ENCODE measurements at places on chromosomes 7 and 10.

- no peak for DNase-seq
These were observed 429.0 kb upstream of the MTPN start for GRCh38 chr7:136405931-136406777.

DNA sequence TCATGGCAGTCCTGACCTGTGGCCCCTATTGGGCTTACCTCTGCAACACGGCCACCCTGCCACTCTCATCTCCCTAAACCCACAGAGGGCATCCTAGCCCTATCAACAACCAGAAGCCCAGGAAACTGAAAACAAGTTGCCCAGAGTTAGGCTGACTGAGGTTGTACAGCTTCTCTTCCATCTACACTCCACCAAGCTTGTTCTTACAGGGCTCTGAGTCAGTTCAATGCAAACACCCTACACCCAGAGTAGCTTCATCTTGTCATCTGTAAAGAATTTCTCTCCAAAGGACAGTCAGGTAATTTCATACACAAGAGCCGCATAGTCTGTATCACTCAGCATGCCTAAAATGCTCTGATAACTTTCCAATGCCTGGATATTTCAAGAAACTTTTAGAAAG is 175.4 kb downstream of the ARID5B start:
- DNase-seq: no peak

- no peak for DNase-seq
These were observed 34.1 kb downstream of the EGFR start for GRCh38 chr7:55052741-55053427.

DNA sequence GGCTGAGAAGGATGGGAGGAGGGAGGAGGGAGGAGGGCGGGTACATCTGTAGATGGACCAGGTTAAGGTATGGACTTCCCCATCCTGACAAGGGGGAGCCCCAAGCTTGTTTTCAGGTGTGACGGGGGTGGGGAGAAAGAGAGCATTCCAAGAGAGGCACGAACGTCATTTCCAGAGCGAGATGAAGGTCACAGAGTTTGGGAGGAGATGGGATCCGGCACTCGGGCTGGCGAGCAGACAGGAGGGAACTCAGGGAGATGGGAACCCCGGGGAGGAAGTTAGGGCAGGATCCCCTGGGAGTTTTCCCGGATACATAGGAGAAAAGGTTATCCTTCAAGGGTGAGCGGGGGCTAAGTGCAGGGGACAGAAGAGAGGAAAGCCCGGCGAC is 118.8 kb downstream of the CUX1 start:
- DNase-seq: no peak

Data from stimulated activated CD4-positive, alpha-beta T cell treated with anti-CD3 and anti-CD28 coated beads, TNF-alpha, amount 100 ng/mL, for 1 hour (primary cell).